ENCODE measurements at places on chromosomes 13 and 19.

DNA sequence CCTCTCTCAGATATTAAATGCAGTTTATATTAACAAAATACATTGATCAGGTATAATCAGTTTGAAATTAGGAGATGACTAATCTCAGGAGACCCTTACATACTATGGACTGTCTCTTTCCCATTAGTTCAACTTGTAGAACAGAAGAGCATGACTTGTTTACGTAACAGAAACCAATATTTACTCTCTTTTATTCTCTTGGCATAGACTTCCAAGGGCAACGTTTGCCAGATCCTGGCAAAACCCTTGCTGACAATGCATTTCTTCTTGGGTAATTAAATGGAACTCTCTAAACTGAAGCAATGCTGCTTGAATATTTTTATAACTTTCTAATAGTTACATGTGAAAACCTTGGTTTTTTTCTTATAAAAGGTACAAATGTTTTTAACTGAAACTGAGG is 68.3 kb upstream of the MYO16 start:
- DNase-seq: no peak

GRCh38 chr19:1296078-1296477 is 10.4 kb downstream of the EFNA2 start:
- DNase-seq: no peak

- DNase-seq: no peak
Measured at GRCh38 chr19:18137657-18138339, 15.2 kb upstream of the PIK3R2 start.

- no peak for DNase-seq
Measured at GRCh38 chr19:14346279-14346678, 35.0 kb upstream of the ADGRE5 start.

GRCh38 chr13:42873081-42873480 is 91.7 kb downstream of the FAM216B start:
- DNase-seq: no peak
